ENCODE measurements at places on chromosomes 1 and 21.

- no peak for DNase-seq
Measured at GRCh38 chr1:94411237-94411636, 7.0 kb upstream of the ABCD3 start.

DNA sequence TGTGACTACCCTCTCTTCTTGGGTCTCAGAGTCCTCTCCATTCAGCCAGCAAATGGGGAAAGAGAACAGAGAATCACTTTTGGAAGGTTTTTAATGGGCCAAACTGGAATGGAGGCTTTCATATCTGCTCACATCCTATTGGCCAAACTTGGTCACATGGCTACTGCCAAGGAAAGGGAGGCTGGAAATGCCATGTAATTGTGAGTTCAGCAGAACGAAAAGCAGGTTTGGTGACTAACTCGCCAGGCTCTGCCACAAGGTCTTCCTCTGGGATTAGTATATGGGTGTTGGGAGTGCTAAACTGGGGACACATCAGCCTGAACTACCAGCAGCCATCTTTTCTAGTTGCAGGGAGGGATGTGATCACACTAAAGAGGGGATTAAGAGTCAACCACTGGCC lies 19.2 kb downstream of the RD3 start:
- DNase-seq, result no peak

DNA sequence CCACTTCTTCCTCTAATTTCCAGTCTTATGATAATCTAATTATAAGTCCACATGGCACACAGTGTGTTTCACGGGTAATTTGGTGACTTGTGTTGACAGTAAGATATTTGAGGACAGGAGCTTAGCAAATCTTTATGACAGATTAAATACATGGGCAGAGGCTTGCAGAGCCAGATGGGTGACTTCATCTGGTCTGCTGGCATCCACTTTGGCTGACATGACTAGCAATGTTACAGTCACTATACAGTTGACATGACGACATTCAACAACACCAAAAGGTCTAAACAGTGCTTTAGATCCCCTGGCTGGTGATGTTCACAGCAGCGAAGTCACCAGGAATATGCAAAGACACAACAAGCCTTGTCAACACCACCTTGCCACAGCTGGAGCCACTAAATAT lies 147.2 kb downstream of the ETS2 start:
- no peak for DNase-seq

GRCh38 chr1:46681333-46682034 lies 9.8 kb downstream of the TEX38 start:
- DNase-seq, result no peak

- DNase-seq, result no peak
Measured at GRCh38 chr1:245000872-245001188, 136.5 kb upstream of the HNRNPU start.

DNA sequence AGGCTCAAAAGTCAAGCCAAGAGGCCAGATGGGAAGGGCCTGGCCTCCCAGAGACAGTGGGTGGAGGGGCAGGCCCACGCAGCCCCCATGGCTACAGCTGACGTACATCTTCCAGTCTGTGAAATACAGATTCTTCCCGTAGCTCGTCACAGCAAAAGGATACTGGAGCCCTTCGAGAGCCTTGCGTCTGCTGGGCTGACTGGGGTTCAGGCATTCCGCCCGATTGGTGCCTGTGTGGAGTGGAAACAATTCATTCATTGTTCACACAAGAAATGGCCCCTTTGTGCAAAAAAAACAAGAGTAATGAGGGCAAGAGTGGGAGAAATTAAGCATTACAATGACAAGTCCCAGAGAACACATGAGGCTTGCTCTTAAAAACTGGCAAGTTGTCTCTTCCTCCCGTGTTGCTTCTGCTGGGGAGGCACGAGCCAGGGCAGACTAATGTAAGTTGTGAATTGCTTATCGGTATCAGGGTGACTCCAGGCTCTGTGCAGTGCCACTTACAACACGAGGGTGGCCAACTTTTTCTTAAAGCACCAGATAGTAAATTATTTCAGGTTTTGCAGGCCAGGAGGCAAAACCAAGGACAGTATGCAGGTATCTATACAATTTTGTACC lies 85.1 kb downstream of the NID1 start:
- no peak for DNase-seq

- DNase-seq, result no peak
Measured at GRCh38 chr21:38773099-38774061, 32.3 kb upstream of the ETS2 start.

DNA sequence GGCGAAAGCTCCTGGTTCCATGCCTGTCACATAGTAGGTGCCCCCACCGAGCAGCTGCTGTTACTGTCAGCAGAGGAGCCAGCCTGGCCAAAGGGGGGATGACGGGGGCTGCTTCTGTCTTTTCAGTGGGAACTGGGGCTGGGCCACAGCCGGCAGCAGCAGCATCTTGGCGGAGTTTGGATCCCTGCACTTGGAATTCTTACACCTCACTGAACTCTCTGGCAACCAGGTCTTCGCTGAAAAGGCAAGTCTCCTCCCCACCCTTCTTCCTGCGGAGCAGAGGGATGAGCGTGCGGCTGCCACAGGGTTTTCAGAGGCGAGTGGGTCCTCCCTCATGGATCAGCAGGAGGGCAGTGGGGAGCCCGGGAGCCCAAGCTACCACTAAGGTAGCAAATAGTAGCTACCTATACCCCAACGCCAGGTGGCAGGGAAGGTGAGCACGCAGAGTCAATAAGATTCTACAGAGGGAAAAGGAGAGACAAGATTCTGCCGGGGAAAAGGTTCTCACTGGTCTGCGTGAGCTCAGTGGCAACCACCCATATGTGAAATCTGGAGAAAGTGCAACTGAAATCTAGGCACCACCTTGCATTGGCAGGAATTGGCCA lies 41.4 kb upstream of the SELENON start:
- DNase-seq, result no peak

DNA sequence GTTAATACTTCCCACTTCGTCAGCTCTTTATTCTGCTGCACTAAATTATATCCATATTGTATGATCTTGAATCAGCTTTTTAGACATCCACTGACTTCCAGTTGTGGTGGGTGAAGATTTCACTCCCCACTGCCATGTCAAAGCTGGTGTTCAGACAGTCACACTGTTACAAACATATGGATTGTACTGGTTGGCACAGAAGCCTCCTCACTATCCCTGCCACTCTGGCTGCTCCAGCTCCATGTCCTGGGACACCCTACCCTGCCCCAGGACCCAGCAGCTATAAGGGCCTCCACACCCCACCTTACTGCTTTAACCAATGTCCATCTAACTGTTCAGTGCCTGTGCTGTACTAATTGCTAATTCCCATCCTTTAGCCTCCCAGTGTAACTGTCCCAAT lies 32.0 kb upstream of the BATF3 start:
- DNase-seq, result no peak

- no peak for DNase-seq
Measured at GRCh38 chr1:230857822-230858221, 10.5 kb downstream of the C1orf198 start.

- DNase-seq, result no peak
Measured at GRCh38 chr1:183841950-183842794, 37.3 kb downstream of the RGL1 start.

DNA sequence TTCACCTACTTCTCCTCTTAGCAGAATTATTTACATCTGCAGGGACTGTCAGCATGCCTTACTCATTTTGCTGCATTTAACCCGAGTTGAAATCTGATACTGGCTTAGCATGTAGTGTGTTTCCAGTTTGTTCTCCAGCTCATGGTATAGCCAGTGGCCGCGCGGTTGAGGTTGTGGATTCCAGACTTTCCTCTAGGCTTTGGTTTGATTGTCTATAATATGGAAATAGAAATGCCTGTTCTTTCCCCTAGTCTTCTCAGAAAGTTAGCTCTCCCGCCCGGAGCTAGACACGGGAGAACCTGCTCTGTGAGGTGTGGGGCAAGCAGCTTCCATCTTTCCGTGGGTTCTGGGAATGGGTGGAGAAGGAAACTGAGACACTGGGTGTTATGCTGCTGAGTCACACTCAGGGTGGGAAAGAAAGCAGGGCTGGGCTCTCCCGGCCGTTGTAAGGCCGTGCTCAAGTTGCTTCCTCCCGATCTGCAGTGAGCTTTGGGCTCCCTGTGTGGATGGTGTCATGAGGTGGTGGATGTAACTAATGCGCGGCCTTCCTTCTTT lies 206.8 kb upstream of the TMEM51 start:
- no peak for DNase-seq

GRCh38 chr1:204115116-204115515 lies 36.7 kb downstream of the ETNK2 start:
- no peak for DNase-seq

- no peak for DNase-seq
Measured at GRCh38 chr1:229507502-229507901, 639 bp downstream of the NUP133 start.
